ENCODE measurements at places on chromosomes 12 and 14.

GRCh38 chr12:109870648-109871047 lies 9.7 kb downstream of the GLTP start:
- DNase-seq, result no peak

DNA sequence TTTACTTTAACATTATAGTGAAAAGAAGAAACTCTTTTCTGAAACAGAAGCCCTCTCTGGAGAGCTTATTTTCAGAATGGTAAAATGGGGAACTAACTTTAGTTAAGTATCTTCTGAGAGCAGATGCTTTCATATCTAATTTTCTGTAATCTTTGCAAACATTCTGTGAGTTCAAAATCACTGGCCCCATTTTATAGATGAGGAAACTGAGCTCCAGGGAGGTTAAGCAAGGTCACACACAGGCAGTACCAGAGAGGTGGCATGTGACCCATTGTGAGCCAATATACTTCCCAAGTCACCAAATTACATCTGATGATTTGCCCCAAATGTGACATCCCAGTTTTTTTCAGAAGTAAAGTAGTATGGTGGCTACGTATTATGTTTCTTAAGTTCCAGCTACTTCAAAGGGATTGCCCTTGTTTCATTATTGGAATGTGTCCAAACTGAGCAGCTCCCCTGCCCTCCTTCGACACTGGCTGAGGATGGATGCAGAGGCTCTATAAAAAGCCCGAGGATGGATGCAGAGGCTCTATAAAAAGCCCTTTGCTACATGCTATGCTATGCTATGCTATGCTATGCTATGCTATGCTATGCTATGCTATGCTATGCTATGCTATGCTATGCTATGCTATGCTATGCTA lies 36.2 kb upstream of the NUDT4 start:
- DNase-seq, result no peak

GRCh38 chr14:89186856-89187376 lies 230.1 kb downstream of the FOXN3 start:
- DNase-seq, result no peak

- DNase-seq, result no peak
Observed at GRCh38 chr14:69376439-69376838, 21.7 kb downstream of the ERH start.

DNA sequence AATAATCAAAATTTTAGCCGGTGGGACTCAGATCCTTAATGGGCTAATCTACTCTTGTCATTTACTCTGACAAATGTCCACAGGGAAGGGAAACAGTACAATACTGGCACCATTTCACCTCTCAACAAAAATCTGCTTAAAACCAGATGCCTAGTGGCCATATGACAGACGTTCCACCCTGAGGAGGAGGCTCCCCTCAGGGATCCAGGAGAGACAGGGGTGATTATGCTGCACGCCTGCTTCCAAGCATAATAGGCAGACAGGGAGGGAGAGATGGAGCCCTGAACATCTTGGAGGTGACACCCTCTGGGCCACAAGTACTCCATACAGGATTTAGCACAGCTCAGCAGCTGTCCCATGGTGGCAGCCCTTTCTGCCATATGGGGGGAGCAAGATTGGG lies 24.8 kb upstream of the AKAP6 start:
- DNase-seq, result no peak

DNA sequence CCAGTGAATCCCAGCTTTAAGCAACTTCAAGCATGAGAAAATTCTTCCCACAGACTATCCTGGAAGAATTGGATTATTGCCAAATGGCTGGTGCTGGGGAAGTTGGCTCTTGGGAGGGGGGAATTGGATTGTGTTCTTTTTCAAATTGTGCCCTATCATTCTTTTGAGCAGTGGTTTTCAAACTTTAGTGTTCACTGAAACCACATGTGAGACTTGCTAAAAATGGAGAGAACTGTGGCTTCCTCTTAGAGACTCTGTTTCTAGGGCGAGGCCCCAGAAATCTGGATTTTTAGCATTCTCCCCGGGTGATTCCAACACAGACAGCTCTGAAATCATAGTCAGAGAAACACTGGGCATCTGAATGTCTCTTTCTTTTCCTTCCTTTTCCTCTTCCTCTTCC lies 14.3 kb upstream of the OTUB2 start:
- DNase-seq, result no peak

DNA sequence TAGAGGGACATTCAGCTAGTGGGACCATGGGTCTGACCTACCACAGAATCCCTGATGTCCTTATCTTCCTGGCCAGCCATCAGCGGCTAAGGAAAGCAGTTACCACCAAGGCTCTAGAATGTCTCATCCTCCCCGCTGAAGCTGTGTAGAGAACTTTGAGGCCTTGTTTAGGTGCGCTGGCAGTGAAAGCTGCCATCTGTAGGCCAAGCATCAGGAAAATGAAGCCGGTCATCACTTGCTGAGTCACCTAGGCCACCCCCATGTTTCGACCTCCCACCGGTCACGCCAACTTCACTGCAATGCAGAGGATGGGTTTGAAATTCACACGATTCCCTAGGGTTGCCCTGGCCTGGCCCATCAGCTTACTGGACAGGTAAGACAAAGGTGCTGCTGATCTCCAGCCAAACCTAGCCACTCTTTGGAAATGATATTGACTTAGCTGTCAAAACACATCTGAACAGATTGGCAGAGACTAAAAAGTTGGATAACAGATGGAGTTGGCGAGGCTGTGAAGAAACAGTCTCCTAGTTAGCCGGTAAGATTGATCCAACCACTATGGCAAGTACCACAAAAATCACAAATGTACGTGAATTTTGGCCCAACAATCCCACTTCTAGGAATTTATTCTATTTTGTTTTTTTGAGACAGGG lies 52.0 kb downstream of the NOS1 start:
- no peak for DNase-seq

DNA sequence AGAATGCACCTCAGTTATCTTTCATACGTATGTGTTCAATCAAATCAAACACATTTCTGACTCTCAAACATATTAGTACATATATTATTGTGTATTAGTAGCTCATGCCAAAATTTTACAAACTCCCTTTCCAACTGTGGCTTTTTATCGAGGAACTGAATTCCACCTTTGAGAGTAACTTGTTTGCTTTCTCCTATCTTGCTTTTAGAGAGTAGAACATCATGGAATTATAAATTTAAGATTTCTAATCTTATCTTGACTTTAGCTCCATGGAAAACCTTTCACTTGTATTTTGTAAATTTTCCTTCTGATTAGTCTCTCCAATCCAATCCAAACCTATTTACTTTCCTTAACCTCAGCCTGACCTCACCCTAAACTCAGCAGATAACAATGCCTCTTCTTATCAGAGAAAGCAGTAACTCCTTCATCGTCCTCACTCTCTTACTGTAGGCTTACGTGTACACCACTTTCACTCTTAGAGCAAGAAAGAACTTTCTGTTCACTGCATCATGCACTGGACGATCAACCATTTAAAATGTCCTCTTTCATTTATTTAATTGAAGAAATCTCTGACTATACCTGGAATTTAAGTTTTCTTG lies 164.5 kb downstream of the TMTC3 start:
- no peak for DNase-seq

GRCh38 chr14:72254202-72254936 lies 322.1 kb downstream of the RGS6 start:
- DNase-seq, result no peak

GRCh38 chr12:38431921-38432320 lies 115.3 kb downstream of the ALG10B start:
- no peak for DNase-seq

DNA sequence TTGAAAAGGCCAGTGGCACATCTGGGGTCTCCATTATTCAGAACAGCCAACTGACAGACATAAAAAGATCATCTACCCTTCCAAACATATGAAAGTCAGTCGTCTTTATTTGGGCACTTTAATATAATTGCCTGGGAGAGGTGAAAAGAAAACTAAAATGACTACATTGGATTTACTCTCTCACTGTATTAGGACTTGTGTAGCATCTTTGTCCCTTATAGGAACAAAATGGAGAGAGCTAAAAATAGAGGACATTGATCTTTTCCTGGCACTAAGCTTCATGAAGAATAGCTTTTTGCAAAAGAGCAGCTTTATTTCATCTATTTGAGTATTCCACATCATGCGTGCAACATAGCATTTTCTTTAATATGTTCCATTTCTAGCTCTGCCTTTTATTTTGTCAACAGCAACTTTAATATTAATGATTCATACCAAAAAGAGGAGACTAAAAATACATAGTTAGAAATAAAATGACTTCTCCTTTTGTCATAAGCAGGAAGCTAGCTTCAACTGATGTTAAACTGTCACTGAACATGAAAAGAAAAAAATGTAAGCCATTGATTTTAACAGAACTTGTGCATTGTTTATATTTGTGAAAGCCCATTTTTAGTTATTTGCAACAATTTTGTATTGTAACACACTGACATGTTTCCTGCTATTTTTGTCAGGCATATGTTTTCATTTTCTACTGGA lies 254.6 kb downstream of the SEC23A start:
- DNase-seq, result no peak

DNA sequence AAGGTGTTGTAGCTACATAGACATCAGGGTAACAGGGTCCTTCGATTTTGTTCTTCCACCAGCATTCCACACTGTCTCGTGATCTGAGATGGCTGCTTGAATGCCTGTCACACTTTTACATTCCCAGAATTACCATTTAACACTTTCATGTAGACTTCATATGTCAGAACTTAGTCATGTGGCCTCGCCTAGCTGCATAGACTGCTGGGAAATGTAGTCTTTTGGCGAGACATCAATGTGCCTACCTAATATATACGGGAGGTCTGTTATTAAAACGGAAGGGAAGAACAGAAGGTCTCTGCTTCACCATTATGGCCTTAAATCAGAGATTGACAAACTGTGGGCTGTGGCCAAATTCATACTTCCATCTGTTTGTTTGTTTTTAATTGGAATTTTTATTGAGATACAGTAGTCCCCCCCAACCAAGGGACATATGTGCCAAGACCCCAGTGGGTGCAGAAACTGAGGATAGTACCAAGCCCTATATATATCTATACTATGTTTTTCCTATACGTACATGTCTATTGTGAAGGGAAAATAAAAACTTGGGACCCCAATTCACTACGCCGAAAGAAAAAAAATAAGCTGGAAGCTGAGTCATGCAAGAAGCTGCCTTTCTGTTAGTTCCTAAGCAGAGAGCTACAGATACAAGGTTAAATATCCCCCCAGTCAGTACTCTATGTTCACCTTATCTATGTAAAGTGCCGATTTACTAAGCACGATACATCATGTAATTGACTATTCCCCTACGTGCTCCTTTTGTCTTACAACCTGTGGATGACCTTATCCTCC lies 11.3 kb upstream of the HRK start:
- no peak for DNase-seq
